ENCODE measurements at places on chromosomes 5 and 9.

DNA sequence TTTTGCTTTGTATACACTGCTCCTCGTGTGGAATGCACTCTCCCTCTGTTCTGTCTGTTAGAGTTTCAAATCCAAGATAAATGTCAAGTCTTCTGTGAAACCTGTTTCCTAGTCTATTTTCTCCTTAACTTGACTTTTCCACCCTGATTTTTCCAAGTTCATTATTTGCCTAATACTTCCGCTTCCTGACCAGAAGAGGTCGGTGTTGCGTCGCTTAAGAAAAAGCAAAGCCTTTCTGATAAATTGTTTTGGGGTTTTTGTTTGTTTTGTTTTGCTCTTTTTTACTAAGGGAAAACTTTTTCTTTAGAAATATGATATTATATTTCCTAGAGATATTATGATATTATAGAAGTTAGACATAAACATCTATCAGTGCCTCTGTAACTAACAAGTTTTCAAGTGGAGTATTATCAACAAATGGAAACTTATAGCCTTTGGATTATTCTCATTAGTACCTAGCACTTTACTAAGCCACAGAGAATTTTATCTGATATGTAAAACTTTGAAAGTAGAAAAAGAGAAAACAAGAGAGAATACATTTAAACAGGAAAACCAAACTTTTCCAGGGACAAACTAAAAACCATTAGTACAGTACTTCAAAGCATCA, 55.8 kb downstream of the PHAX start:
- no peak for DNase-seq

DNA sequence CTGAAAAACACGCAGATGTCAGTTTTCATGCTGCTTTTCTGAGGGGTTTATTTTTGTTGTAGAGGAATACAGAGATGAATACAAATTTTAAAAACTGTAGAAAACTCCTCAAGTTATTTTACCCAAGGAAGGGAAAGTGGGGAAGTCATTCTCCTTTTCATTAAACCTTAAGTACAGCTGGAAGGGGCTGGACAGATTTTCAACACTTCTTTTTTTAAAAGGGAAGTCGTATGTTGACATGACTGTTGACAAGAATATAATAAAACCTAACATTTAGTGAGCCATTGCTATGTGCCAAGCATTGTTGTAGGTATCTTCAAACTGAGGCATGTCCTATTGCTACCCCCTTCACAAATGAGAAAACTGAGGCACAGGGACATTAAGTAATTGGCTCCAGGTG, 235.7 kb upstream of the ELL2 start:
- DNase-seq = no peak

DNA sequence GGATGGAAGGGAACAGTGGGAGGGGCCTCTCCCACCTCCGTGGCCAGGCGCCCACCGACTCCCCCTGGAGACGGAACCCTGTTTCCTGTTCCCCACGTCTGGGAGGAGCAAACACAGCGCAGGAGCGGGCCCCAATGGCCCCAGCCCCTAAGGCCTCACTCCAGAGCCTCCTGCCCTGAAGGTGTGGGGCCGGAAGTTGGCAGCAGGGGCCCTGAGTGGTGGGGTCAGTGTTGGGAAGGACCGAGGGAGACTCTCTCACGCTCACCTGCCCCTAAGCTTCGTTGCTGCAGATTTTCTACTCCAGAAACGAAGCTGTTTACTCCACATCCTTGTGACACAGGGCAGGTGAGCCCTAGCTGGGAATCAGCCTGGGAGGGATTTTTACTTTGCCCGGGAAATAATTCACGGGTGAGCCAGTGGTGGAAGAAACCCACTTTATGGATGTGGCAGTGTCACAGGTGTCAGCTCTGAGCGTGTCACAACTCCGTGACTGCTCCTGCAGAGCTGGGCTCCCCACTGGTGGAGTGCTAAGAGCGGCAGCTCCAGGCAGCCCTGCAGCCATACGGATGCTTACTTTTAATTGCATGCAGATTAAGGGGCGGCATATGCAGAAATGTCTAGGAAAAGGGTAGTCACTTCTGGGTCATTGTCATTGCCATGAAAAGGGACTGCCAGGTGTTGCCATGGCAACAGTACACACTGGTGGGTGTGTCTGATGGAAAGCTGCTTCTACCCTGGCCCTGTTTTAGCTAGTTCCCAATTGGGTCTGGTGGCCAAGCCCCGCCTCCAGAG, 77.5 kb upstream of the OLFM1 start:
- no peak for DNase-seq

DNA sequence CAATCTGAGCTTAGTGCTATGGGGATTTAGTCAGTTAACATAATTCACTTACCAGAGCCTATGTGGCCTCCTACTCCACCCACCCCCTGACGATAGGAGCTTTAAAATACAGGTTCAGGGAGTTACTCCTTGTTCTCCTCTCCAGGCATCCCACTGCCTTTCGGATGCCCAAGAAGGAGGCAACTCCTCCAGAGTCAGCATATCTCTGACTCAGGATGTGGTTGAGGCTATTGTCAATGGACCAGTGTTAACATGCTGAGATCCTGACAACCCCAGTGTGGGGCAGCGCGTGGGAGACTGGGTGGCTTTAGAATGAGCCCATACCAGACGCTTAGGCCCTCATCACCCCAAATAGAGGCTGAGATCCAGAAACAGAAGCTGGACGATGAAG, 27.4 kb downstream of the BICD2 start:
- DNase-seq = no peak

GRCh38 chr9:132656299-132656698, 13.5 kb downstream of the DDX31 start:
- no peak for DNase-seq

DNA sequence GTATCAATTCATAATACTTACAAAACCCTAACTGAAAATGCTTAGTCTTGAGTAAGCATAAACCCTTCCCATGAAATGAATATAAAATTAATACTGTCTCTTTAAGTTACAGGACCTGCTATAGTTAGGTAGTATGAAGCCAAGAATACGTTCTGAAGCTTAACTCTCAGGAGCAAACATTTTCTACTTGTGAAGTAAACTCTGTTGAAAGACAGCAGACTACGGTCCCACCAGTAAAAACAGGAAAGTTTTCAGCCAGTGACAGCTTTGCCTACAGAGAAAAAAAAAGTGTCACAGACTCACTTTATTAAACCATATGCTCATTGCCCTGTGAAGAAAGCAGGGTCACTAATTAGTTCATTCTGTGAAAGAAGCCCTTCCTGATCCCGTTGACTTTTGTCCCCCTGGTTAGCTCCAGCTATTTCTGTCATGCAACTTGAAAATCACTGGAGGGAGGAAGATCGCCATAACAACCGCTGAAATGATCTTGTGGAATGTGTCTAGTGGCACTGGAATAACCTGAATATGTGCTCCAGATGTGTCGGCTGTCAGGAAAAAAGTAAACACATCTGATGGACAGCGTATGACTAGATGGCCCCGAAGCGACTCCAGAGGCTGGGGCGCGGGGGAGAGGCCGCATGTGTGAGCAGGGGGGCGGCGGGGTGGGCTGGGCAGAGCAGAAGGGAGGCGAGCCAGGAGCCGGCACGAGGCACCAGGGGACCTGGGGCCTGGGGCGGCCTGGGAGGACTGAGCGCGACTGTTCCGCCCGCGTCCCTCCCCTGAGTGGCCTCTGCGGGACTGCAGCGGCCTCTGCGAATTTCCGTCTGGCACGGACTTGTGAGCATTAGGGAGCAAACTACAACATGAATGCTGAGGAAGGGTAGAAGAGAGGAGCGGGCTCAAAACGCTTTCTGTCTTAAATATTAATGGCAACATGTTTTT, 41.9 kb downstream of the BNC2 start:
- no peak for DNase-seq

DNA sequence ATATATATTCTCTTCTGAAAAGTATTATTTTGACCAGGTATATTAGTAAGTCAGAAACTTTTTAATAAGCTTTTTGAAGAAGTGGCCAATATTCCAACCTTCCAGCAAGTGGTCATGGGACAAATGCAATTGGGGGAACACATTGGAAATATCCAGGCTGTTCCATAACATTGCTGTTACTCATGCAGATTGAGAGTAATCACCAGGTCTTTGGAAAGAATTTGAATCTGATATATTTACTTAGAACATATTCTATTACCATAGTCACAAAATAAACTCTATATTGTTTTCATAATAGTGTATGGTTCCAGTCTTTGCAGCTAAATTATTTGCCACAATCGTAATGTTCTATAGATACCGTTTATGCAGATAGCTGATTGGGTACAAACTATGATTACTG, 102.8 kb downstream of the TAF11L14 start:
- no peak for DNase-seq

DNA sequence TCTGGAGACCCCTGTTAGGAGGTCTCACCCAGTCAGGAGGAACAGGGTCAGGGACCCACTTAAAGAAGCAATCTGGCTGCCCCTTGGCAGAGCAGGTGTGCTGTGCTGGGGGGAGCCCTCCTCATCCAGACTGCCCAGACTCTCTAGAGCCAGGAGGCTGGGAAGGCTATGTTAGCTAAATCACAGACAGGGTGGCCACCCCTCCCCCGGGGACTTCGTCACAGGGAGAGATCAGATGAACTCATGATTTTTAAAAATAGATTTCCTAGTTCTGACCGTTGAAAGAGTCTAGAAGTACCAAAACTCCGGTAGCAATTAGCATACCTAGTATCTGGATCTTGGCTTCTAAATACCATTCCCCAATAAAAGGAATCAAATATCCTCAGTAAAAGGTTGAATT, 35.0 kb upstream of the FOXB2 start:
- no peak for DNase-seq

- DNase-seq = peak; percentile 28
These were observed 58.2 kb upstream of the GGTA1 start for GRCh38 chr9:121557581-121558447.

- DNase-seq = no peak
These were observed 52.0 kb upstream of the SLC25A51 start for GRCh38 chr9:37955781-37956422.

DNA sequence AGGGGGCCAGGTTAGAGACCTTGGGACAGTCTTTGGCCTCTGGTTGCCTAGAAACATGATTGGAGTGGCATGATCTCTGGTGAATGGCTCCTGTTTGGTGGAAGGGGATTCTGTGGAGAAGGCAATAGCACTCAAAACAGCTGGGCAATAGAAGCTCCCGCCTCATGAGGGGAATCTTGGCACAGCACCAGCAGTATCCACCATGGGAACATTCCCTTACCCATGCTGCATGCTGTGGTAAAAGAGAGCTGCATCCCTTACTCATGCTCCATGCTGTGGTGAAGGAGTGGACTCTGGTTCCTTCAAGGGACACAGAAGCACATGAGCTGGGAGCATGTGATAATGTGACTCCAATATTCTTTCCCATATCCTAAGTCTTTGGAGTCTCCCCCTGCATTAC, 160.6 kb downstream of the PJA2 start:
- DNase-seq = no peak

GRCh38 chr9:20178197-20178596, 389.4 kb upstream of the SLC24A2 start:
- DNase-seq = no peak

- no peak for DNase-seq
These were observed 70.9 kb upstream of the KLF9 start for GRCh38 chr9:70485273-70485858.

- peak; percentile 88 for DNase-seq
These were observed 6.3 kb upstream of the TTLL11 start for GRCh38 chr9:122099271-122099869.

GRCh38 chr5:2762744-2763532, 11.5 kb upstream of the IRX2 start:
- no peak for DNase-seq

DNA sequence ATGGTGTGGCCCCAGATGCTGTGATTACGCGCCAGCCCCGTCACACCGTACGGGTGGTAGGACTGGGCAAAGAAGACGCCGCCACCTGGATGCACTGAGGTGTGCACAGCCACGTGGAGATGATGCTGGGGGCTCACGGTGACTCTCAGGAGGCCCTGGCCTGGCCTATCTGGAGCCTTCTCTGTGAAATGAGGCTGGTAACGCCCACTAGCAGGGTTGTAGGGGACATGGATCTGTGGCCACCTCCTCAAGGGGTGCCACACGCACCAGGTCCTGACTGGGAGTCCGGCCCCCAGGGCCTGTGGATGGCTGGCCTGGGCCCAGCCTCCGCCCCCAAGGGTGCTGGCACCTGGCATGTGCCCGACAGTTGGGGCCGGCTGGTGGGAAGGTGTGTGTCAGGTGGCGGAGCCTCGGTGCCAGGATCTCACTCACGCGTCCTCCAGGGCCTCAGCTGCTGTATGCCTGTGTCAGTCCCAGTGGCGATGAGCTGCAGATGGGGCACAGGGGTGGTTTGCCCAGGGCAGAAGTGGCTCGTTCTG, 32.4 kb downstream of the NEK6 start:
- no peak for DNase-seq

GRCh38 chr5:109365653-109366052, 44.1 kb downstream of the PJA2 start:
- DNase-seq = no peak

DNA sequence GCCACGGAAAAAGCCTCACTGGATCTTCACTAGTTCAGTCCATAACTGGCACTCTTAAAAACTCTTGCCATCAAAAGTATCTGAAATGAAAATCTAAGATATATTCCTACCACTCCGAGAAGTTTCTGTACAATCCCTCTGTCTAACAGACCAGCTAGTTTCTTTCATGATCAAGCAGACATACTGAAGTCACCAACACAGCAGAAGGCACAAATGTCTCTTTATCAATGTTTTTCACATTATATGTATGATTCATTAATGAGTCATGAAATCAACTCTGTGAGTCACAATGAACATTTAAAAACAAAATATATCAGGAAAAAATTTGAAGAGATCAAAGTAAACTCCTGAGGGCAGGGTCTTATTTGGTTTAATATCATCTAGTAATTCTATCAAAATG, 50.8 kb downstream of the F2R start:
- DNase-seq = no peak

DNA sequence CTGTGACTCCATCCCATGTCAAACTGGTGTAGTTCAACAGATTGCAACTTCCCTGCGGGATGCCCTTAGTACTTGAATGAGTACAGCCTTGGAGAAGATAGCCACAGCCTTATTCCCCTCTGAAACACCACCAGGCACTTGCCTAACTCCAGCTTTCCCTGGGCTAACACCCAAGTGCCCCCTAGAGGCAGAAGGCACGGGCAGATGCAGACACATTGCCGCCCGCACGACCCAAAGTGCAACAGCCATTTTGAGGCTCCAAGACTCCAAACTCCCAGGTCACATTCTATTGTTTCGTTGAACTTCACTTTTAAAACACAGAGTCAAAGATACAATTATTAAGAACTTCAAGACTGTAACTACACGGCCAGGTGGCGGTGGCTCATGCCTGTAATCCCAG, 163.6 kb upstream of the CDH6 start:
- DNase-seq = no peak

DNA sequence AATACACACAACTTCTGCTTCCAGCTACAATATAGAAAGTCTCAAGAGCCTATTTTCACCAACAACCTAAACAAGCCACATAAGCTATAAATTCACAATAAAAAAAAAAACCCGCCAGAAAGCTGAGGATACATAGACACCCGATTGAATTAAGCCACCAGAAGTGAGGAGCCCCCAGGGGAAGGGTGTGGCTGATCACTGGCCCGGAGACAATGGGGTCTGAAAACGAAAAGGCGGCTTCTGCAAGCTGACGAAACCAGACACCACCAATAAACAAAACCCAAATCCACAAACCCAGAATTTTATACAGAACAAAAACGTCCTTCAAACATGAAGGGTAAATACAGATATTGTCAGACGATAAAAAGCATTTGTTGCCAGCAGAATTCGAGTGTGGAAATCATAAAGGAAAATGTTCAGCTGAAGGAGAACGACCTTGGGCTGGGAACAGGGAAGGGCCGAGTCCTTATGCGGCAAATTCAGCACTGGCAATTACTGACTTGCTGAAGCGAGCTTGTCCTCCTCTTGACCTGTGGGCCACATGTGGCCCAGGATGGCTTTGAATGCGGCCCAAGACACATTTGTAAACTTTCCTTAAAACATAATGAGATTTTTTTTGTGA, 39.6 kb upstream of the CEP72 start:
- no peak for DNase-seq
